ENCODE measurements at places on chromosomes 13 and 19. TPM values are rescaled to one million over a fixed set of nuclear protein-coding genes. Genes with fewer than 3 reads are reported as not detected.

GRCh38 chr19:15136234-15136954 is 29.2 kb downstream of the SYDE1 start:
- DNase-seq: no peak

- no peak for DNase-seq
Observed at GRCh38 chr13:109160887-109161669, 531.7 kb downstream of the MYO16 start.

GRCh38 chr13:83722443-83722842 is 159.8 kb downstream of the SLITRK1 start:
- DNase-seq: no peak

OSCAR gene
- 2.8 TPM for polyA plus RNA-seq

ZNF350 gene
- polyA plus RNA-seq: 9.9 TPM

DNA sequence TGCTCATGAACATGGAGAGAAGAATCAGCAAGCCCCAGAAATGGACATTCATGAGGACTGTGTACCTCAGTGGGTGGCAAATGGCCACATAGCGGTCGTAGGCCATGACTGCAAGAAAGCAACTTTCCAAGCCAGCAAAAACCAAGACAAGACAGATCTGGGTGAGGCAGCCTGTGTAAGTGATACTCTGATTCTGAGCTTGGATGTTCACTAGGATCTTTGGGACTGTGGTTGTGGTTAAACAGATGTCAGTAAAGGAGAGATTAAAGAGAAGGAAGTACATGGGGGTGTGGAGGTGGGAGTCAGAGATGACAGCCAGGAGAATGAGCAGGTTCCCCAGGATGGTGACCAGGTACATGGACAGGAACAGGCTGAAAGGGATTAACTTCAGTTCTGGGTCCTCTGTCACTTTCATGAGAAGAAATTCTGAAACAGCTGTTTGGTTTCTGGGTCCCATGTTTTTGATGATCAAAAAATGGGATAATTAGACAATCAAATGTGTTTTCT is at the start of gene OR7G1:
Gene OR7G1, minus strand, starts transcription at position 457 of the 507 bp plus-strand sequence. Its CDS starts 0 bp downstream, at position 457.
- no peak for DNase-seq

ZNF714 gene
- 1.2 TPM for polyA plus RNA-seq

DNA sequence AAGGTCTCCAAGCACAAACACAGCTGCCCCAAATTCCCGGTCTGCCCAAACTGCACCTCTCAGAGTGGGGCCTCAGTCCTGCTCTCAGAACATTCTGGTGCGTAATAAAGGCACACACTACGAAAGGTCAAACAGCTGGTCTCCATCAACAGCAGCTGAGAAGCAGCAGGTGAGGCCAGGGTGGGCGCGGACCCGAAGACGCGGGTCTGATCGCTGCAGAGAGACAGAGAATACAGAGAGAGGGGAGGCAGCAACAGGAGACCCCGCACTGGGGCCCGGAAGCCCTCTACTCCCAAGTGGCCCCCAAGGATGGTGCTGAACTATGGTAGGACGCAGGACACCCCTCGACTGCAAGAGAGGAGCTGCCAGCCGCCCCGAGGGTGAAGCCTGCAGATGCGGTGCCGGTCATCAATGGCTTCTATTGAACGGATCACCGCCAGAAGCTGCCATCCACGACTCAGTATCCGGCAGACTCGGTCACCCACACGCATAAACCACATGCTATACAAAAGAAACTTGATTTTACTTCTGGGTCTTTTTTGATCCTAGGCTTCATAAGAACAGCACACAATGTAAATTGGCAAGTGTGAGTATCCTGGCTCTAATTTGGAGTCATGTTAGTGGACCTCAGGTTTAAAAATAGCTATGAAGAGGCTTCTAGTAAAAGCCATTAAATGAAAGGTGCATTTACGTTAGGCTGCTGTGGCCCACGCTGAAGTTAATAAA is 33.4 kb downstream of the STK24 start:
- DNase-seq: no peak

- no peak for DNase-seq
Observed at GRCh38 chr13:60328073-60328472, 68.9 kb upstream of the TDRD3 start.

DNA sequence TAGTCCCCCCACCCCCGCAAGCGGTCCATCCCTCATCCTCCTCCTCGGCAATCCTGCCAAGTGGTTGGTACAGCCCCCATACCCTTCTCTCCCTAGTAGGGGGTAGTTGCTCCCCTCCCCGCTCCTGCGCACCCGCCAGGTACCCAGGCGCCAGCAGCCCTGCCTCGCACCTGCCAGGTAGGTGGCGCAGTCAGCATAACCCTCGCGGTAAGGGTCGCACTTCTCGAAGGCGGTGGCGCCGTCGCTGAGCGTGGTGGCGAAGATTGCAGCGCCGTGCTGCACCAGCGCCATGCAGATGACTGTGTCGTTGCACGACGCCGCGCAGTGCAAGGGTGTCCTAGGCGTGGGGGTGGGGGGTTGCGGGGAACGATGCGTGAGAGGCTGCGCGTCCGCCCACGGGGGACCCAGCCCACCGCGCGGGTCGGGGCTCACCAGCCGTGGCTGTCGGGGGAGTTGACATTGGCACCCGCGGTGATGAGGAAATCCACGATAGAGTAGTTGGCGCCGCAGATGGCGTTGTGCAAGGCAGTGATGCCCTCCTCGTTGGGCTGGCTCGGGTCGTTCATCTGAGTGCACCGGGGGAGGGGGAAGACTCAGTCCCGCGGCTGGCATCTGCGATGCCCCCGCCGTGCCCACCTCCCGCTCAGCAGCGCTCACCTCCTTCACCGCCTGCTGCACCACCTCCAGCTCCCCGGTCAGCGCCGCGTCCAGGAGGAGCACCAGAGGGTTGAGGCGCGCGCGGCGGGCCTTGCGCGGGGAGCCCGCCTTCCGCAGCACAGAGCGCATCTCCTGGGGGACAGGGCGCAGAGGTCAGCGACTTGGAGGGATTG is 15.2 kb upstream of the ERCC2 start:
- no peak for DNase-seq

RAB8A gene
- polyA plus RNA-seq: 17.6 TPM

DNA sequence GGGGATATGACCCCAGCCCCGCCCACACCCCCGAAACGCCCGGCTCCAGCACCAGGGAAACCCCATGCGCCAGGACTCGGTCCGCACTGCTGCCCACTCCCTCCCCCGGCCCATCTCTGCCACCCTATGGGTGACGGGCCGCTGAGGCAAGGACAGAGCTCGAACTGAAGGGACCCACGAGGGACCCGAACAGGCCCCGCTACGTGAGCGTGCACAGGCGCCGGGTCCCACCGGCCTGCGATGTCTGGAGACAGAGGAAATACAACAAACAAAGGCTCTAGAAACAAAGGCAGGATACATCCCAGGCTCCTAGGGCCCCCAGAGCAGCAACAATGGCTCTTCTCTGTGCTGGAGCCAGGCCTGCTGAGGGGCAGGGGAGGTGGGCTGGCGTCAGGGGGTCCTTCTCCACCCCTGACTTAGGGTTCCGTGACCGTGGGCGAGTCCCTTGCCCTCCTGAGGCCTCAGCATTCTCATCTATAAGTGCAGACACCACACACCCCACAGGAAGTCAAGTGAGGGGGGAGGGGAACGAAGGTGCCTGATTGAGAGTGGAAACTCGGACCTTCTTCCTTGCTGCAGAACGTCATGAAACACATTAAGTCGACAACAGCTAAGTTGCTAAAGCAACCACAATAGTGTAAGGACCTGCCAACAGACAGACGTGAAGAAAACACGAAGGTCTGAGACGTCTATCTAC is 3.1 kb downstream of the ABHD17A start:
- DNase-seq: no peak

DNA sequence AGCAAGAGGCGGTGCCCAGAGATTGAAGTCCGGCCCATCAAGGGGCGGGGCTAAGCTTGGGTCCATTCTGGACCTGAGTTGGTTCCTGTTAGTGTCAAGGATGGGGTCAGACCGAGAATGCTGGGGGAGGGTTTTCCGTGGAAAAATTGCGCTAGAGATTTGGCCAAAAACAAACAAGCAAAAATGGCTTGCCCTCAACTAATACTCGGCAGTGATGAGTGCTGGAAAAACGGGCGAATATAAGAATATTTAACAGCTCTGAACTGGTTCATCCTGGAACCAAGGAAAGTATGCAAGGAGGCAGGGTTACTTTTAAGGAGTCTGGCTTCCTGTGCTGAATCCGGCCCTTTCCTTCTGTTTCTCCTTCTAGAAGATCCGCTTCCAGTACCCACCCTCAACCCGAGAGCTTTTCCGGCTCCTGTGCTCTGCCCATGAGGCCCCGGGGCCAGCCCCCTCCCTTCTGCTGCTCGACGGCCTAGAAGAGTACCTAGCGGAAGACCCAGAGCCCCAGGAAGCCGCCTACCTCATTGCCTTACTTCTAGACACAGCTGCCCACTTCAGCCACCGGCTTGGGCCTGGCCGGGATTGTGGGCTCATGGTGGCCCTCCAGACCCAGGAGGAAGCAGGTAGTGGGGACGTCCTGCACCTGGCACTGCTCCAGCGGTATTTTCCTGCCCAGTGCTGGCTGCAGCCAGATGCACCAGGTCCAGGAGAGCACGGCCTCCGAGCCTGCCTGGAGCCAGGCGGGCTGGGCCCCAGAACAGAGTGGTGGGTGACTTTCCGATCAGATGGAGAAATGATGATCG is 880 bp downstream of the SWSAP1 start:
- DNase-seq: peak; percentile 81

DNA sequence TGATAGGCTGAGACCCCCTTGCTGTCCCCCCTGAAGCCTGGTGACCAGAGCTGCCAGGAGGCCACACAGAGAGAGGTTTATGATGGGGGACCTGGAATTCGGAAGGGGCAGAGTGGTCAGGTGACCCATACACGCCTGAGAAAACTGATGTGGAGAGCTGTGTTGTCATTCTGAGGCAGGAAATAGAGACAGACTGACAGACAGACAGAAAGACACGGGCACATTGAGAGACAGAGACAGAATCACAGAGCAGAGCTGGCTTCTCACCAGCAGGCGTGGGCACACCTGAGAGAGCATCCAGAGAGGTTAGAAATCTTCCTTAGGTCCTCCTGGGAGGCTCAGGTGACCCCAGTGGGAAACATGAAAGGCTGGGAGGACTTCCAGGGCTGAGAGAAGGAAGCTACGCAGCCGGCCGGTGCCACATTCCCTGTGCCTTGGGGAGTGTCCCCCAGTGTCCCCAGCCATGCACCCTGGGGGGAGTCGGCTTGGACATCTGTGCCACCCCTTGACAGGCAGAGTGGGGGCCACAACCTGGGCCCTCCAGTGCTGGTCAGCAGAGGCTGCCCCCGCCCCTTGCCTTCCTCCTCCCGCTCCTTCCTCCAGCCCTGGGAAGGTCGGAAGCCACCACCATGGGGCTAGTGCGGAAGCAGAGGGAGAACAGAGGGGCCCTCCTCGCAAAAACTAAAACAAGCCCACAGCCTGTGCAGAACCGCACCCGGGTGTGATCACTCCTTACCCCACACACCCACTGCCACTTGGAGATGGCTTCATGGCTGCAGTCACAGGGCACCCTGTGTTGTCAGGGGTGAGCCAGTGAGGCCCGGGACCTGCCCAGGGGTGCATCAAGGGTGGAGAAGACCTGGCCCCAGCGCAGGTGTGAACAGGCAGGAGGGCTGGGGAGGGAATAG is 2.2 kb downstream of the FFAR1 start:
- DNase-seq: peak; percentile 68

GRCh38 chr13:52127378-52127777 is 1.5 kb downstream of the NEK5 start:
- no peak for DNase-seq

ZNF578 gene
- polyA plus RNA-seq: 1.0 TPM

KANK3 gene
- polyA plus RNA-seq: 1.8 TPM

JSRP1 gene
- polyA plus RNA-seq: not detected

CCL25 gene
- 25.2 TPM for polyA plus RNA-seq

- no peak for DNase-seq
Observed at GRCh38 chr19:40507892-40508291, 41.1 kb downstream of the SPTBN4 start.

DNA sequence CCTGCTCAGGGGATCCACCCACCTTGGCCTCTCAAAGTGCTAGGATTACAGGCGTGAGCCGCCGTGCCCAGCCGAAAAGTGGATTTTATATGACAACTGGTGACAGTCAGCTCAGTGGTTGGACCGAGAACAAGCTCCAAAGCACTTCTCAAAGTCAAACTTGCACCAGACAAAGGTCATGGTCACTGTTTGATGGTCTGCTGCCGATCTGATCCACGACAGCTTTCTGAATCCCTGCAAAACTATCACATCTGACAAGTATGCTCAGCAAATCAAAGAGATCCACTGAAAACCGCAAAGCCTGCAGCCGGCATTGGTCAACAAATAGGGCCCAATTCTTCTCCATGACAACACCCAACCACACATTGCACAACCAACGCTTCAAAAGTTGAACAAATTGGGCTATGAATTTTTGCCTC is 21.6 kb upstream of the NAA16 start:
- no peak for DNase-seq

DNA sequence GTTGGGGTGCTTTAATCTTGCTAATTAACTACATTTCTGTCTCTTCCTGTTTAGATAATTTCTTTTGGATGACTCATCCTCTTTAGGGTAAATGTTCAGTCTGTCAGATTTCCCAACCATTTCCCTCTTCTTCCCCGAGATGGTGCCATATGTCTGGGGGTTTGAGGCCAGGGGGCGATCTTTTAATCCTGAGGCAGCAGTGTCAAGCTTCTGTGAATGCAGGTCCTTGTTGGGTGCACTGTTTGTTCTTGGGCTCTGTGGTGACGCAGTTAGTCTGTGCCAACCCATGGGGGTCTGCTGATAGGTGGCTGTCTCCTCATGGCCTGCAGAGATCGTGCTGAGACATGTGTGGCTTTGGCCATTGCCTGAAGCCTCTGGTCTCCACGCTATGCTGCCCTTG is 420.4 kb downstream of the NDFIP2 start:
- DNase-seq: no peak

DNA sequence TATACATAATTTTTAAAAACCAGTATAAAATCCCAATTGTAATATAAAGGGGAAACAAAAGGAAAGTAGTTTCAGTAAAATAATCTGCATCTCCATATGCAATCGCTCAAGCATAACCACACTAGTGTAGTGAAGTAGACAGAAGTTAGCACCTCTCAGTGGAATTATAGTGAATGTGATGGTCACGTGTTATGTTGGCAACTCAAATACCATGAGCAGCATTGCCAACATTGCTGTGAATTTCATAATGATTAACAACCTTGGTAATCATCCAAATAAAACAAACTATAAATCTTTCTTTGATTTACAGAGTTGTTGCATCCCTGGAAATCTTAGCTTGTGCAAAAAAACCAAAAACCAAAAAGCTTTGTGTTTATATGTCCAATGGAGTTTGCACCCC is 77.3 kb upstream of the SIAH3 start:
- no peak for DNase-seq
